Right ventricle myocardium inferior (tissue), 1 donor: ENCODE measurements at places on chromosomes 7 and 10.

DNA sequence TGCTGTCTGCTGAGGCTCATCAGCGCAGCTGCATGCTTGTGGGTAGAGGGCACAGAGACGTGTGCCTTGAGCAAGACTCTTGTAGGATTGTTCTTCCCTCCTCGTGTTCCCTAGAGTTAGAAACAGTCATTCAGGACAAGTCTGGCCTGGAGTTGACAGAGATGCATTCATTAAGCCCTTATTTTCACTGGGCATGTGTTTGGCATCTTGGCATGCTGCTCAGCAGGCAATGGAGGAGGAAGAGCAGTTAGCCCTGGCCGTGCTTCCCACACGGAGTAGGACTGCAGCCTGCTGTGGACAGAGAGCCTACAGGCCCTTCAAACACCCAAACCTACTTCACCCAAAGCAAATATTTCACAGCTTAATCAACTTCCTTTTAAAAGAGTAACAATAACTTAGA is 73.0 kb upstream of the GJD4 start:
- no peak for DNase-seq

- no peak for DNase-seq
Measured at GRCh38 chr10:101139421-101139911, 8.4 kb downstream of the TLX1 start.

DNA sequence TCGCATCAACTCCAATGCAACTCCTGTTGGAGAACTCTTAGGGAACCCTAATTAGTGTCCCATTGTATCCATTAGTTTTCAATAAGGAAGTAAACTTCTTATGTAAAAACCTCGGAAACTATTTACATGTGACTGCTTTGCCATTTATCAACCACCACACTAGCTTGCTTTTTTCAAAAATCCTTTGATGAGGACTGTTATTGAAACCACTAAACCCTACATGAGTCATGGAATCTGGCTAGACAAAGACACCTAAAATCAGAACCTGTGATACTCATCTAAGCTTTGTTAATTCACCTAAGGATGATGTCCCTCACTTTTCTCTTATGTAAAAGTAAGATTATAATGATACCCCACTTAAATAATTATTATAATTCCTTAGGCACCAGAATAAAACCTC is 414.1 kb upstream of the ETV1 start:
- DNase-seq = no peak

GRCh38 chr10:72075376-72076115 is 12.8 kb downstream of the SPOCK2 start:
- DNase-seq = no peak

- DNase-seq = no peak
Measured at GRCh38 chr7:142389544-142389943, 131.7 kb upstream of the PRSS58 start.

GRCh38 chr7:5222841-5223411 is 32.9 kb downstream of the WIPI2 start:
- no peak for DNase-seq

DNA sequence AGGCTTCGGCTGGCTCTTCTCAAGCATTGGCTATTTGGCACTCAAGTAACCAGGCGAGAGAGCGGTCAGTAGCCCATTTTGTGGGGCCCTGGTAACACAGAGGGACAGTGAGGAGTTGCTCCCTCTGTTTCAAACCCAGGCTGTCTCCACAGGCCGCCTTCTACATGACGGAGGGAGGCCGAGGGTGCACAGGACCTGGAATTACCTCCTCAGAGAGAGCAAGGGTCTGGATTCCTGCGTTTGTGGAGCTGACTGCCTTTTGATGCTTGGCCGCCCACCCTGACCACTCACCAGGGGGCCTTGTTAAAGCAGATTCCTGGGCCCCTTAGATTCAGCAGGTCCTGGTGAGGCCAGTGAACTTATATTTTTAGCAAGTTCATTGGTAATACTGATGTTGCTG is 12.3 kb downstream of the UPP1 start:
- no peak for DNase-seq

DNA sequence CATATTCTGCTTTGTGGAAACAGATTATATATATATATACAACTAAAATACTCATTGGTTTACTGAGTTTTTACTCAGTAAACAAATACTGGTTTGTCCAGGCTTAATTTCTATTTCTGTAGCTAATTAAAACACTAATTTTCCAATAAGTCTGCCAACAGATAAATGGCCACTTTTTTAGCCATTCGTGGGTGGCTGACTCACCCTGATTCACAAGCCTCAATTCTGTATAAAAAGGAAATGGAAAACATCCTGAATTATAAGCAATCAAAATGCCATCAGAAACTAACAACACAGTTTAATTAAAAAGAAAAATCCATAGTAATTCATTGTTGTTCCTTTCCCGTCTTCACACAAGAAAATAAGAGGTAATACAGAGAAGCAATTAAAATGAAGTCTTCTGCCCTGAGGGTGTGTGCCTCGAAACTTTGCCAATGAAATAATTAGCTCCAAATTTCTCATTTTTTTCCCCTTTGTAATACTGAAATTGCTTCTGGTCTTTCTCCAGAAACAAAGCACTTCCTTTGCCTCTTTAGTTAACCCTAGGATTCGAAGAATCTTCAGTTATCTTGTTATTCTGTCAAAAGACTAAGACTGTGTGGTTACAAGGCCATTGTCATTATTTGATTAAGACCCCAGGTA is 118.7 kb upstream of the PTN start:
- DNase-seq = no peak

DNA sequence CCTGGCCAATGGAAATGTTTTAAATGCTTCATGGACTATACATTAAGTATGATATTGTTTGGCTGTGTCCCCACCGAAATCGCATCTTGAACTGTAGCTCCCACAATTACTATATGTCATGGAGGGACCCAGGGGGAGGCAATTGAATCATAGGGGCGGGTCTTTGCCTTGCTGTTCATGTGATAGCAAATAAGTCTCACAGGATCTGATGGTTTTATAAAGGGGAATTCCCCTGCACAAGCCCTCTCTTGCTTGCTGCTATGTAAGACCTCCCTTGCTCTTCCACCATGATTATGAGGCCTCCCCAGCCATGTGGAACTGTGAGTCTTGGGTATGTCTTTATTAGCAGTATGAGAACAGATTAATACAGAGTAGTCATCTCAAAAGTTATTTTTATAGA is 32.4 kb upstream of the GRB10 start:
- DNase-seq = no peak

DNA sequence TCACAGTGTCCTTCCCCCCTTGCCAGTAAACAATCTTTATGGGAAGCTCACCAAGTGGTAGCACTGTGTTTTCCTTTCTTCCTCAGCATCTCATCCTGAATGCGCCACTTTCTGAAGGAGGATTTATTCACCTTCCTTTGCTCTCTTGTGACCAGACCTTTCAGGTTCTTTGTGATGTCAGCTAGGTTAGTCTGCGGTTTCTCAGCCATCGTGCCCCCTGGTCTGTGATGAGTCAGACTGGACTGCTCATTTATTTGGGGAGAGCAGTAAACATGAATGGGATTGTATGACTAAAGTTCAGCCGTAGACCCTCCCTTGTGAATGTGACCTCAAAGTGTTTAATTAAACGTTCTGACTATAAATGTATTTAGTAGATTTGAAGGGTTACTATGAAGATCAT is 235.1 kb upstream of the CELF2 start:
- no peak for DNase-seq

GRCh38 chr10:29857843-29858701 is 201.3 kb downstream of the JCAD start:
- DNase-seq = peak; percentile 80

- DNase-seq = no peak
Measured at GRCh38 chr7:18384491-18385143, 110.9 kb upstream of the HDAC9 start.

DNA sequence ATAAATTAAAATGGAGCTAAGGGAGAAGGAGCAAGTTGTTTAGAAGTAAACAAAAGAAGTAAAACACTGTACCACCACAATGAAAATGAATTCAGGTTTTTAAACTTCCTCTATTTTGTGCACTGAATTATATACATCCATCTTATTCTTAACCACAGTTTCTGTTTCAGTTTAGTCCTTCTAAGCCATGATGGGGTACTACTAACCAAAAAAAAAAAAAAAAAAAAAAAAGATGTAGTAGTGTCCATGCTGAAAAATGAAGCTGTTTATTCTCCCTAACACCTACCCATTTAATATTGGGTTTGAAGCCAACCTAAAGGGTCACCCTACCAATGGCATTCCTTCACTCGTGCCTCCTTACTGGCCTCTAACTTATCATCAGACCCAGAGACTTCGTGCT is 3.4 kb upstream of the BMPR1A start:
- DNase-seq = no peak

- no peak for DNase-seq
Measured at GRCh38 chr7:20217193-20217948, at the start of gene MACC1. TSS of gene MACC1 (minus strand) at chr7:20217384. CDS start at chr7:20161862, 55,522 bp downstream.

DNA sequence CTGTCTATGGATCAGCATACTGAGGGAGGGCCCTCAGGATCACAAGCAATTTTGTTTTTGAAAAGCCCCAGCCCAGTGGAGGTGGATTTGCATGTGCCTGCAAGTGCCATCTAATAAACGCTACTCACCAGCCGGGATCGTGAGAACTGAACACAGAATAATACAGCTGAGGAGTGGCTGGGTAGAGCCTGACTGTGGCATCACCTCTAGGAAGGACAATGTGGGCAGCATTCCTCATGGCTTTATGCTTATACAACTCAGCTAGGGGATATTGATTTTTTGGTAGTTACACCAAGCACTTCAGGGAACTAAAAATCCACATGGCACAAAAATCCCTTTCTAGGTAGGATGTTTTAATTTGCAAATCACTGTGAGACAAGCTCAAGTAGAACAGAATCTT is 72.7 kb upstream of the PALS2 start:
- no peak for DNase-seq

GRCh38 chr10:60611291-60611747 is 167.0 kb upstream of the CDK1 start:
- peak; percentile 58 for DNase-seq

DNA sequence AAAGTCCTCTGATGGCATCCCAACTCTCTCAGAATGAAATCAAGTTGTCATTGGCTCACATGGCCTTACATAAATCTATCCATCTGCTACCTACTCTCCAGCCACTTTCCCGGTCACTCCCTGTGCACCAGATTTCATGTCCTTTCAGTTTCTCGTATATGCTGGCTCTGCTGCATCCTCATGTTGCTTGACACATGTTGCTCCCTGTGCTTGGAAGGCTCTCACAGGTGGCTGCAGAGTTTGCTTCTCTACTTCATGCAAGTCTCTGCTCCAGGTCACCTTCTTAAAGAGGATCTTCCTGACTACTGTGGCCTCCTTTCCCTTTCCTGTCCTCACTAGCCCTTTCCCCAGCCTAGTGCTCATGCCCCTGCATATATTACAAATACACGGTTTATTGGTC is 48.3 kb downstream of the MRPL32 start:
- no peak for DNase-seq

- no peak for DNase-seq
Measured at GRCh38 chr10:21317902-21318301, 207.6 kb downstream of the SKIDA1 start.

- no peak for DNase-seq
Measured at GRCh38 chr7:7516156-7516555, 19.5 kb downstream of the COL28A1 start.

DNA sequence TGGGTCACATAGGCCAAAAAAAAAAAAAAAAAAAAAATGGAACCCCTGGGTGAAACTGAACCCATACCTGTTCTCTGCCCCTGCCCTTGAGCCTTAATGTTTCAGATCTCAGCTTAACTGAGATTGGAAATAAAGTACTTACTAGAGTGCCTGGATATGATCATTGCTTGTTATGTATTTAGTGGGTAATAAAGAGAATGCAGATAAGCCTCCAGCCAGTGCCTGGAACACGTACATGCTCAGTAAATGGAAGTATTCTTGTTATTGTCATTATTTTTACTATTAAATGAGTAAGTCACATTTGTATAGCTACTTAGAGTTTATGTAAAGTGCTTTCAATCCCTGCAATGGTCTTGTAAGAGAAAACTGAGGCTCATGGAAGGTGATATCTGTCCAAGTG is 14.7 kb downstream of the SLC16A12 start:
- no peak for DNase-seq

- no peak for DNase-seq
Measured at GRCh38 chr7:79877874-79878465, 256.7 kb upstream of the GNAI1 start.

DNA sequence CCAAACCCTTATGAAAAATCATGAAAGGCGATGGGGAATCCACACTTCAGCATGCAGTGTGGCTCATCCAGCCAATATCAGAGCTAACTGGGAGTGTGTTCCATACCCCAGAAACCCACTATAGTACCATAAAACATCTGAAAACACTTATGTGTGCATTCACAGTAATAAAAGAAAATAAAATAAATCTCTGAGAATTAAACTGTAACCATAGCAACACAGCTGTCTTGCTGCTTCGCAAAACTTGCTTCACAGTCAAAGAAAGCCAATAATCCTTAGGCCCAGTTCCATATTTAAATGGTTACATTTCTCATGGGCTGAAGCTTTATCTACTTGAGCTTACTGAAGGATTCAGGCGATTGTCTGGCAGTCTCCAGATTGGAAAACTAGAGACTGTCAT is 19.9 kb upstream of the POLR1F start:
- no peak for DNase-seq

GRCh38 chr7:107048783-107049418 is 4.4 kb downstream of the PRKAR2B start:
- no peak for DNase-seq

DNA sequence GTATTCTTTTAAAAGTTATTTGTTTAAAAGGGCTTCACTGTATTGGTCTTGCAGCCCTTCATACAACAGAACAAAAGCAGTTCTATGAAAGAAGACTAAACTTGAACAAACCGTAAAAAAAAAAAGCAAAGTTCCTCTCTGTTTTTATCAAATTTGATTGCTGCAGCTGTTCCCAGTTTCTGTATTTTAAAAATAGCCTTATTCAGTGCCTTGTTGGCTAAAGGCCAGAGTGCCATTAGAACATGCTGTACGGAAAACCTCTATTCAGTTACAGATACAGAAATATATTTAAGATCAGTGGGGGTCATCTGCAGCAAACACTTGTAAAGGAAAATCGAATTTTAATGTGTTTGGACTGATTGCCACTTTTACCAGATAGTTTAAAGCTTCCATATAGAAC is 207.8 kb upstream of the ETV1 start:
- no peak for DNase-seq

GRCh38 chr7:118029826-118030422 is 154.0 kb upstream of the LSM8 start:
- DNase-seq = no peak

DNA sequence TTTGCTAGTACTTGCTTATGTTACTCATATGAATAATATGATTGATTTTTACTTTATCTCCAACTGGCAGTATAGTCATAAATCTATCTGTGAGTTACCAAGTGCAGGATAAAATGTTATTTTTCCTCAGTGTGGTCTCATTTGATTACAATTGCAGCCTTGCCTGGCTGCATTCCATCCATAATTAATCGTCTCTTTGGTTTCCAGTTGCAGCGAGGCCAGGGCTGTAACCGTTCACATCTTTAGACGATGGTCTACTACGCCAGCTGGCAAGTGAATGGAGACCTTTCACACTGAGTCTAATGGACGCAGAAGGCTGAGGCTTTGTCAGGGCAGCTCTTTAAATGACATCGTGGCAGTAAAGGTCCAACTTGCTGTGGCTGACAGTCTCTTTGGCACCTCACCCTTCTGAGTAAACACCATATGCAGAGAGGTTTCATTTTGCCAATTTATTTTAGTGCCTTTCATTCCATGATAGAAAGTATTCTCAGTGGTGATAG is 84.0 kb downstream of the ARL4A start:
- no peak for DNase-seq

GRCh38 chr10:64363687-64364086 is 842.5 kb downstream of the REEP3 start:
- no peak for DNase-seq
